ENCODE measurements at places on chromosomes 7 and 10.

DNA sequence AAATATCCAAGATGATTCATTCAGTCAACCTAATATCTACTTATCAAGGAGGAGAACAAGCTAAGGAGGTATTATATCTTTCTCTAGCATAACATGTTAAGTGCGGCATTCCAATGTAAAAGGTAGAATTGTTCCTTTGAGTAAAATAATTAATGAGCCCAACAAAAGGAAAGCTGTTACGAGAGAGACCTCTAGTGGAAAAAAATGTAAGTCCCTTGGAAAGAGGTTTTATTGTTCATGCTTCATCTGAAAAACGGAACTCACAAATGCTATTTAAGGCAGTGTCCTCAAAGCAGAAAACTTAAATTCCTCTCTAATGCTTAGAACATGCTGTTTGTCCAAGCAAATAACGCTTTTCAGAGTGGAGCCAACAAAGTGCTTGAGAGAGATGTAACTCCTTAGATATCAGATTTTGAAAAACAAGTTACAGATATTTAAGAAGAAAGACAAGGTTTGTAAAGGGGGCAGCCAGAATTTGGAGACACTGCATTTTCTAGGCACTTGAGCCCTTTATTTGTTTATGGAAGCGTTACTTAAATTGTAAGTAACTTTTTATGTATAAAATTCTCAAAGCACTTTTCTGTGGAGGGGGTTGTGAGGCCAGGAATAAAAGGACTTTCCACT lies 119.9 kb downstream of the TFEC start:
- no peak for DNase-seq

- DNase-seq = no peak
Observed at GRCh38 chr10:88883448-88883809, 3.4 kb downstream of the STAMBPL1 start.

DNA sequence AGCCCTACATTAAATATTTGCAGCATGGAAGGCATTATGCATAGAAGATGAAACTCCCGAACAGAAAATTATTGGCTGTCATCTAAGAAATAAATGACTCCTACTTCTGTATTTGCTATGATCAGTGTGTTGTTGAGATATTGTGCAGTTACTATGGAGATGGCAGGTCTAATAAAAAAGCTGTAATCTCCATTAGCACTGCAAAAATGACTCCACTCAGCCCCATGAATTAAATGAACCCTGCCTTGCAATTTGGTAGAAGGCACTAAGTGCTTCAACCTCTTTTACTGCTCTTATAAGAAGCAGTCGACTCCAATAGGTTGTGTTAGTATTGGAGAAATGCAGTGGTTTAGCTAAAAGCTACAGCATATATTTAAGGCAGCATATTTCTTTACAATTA lies 290.0 kb upstream of the PHYHIPL start:
- DNase-seq = no peak

GRCh38 chr7:102431617-102432298 lies 1.6 kb upstream of the ORAI2 start:
- peak; percentile 47 for DNase-seq

DNA sequence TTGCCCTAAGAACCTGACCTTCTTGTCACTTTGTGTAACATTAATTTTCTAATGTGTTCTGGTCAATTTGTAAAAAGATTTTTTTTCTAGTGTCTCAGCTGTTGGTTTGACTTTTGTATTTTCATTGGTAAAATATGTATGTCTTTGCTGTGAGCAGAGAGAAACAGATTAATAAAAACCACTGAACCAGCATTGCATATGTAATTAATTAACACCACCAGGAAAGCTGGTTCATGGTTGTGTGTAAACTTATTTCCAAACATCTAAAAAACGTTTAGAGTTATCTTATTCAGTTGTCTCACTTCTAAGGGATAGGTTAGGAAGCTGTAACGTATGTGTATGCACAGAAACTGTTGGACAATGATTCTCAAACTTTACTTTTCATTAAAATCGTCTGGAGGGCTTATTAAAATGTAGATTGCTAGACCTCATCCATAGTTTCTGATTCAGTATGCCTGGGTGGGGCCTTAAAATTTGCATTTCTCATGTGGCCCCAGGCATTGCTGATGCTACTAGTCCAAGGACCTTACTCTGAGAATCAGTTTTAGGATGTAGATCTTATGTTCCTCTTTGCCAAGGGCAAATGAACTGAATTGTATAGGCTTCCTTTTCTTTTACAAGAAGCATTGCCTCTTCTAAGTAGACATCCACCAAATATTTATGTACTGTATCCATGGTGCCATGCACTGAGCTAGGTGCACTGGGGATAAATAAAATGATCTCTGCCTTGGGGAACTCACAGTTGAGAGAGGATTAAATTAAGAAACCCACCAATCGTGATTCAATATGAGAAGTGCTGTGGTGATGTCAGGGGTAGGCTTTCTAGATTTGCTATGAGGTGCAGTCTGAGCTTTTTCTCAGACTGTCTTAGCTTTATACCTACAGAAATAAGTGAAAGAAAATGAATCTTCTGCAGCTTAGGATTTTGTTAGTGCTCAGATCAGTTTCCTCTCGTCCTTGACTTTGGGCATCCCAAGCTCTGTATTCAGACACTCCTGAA lies 98.7 kb downstream of the AUTS2 start:
- DNase-seq = no peak

DNA sequence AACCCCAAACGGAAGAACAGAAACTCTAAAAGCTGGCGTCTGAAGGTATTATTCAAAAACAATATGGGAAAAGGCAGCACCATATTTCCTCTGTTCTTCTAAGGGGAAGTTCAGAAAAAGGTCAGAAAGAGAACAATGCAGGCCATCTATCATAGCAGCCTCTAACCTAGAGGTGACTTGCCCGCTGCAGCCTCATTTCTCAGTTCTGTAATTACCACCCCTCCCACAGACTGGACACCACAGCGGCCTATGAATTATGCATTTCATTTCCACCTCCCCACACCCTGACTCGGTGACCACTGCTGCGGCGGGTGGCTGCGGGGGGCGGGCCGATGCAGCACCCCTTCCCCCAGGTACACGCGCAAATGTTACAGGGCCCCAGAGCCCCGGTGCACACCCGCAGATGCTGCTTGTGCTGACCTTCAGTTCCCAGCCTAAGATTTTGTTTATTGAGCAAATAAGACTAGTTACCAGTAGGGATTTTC lies 125.5 kb downstream of the CLEC2L start:
- DNase-seq = no peak

GRCh38 chr10:65622608-65623007 lies 1303.2 kb upstream of the LRRTM3 start:
- DNase-seq = no peak

- DNase-seq = peak; percentile 8
Observed at GRCh38 chr10:46216836-46217751, 69.7 kb upstream of the ANTXRL start.

DNA sequence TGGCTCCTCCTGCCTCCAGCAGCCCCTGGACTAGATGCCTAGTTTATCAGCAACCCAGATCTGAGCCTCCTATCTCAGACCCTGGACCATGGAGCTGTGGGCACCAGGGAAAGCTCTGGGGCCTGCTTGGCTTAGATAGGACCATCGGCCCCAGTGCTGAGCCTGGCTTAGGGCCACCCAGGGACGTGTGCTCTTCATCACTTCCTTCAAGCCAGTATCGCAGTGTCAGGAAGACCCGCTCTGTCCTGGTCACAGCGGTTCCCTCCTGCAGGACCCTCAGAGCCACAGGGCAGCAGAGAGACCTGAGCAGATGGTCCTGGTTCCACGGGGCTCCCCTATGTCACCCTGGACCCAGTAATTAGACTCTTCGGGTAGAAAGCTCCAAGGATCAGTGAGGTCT lies 105.7 kb upstream of the FAM20C start:
- DNase-seq = no peak

DNA sequence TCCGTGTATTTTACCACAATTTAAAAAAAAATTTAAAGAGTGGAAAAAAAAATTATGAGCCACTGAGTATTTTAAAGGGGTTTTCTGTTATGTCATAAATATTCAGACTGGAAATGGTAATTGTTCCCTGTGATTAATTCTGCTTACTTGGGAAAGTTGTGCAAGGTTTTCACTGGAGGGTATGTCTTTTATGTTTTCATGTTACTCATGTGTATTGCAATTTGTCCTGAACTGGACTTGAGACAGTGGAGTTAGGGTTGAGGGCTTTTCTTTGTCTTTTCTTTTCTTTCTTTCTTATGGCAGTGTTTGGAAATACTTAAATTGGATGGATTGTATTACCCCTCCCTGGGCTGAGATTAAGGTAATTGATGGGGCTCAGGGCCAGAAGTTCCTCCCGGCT lies 257.7 kb downstream of the BAMBI start:
- no peak for DNase-seq

- no peak for DNase-seq
Observed at GRCh38 chr7:132244903-132245480, 331.3 kb downstream of the PLXNA4 start.

DNA sequence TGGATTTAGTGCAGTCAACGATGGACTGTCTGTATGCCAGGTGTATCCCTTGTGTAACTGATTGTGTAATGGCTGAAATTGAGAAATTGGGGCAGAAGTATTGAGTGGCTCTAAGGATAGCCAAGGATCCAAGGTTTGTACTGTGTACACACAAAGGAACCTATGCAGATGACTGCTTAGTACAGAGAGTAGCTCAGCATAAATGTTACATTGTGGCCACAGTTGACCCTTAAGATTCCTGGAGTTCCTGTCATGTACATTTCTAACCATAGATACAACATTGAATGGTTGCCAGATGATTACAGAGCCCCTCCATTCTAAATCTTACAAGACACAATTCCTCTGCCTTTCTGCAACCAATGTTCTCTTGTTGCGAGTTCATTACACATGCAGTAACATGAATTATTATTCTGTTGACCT lies 25.3 kb downstream of the CCDC126 start:
- no peak for DNase-seq

- DNase-seq = no peak
Observed at GRCh38 chr7:151246102-151246850, 2.2 kb downstream of the SMARCD3 start.

DNA sequence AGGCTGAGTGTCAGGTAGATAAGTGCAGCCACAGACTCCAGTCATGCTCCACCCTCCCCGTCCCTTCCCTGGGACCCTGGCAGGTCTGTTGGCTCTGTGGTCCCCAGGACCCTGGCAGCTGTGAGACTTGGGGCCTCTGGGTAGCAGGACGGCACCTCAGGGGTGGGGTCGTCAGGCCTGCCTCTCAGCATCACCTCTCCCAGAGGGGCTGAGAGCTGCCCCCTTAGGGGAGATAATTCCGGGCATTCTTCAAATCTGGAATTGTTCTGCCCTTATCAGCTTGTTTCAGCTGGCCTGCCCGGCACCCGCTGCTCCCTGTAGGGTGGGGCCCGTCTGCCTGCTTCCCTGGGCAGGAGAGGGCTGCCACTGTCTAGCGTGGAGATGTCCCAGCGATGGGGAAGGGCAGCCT lies 23.3 kb downstream of the PODXL start:
- no peak for DNase-seq

All from CD8-positive, alpha-beta T cell (primary cell).